ENCODE measurements at places on chromosomes 12 and 14.

GRCh38 chr12:34598352-34598827 lies 576.1 kb downstream of the ALG10 start:
- no peak for DNase-seq

DNA sequence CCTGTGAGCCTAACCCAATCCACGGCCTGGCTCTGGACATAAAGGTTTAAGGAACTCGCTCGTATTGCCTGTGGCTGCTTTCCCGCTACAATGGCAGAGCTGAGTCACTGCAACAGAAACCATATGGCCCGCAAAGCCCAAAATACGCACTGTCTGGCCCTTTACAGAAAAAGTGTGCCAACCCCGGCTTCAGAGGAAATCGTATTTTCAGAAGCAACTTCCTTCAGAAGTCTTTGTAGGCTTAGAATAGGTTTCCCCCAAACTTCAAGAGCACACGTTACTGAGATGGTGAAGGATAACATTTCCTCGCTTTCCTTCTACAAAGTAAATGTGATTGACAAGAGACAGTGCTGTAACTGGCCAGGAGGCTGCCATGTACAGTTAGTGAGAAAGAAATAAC lies 34.8 kb upstream of the TESC start:
- DNase-seq, result peak; percentile 53

DNA sequence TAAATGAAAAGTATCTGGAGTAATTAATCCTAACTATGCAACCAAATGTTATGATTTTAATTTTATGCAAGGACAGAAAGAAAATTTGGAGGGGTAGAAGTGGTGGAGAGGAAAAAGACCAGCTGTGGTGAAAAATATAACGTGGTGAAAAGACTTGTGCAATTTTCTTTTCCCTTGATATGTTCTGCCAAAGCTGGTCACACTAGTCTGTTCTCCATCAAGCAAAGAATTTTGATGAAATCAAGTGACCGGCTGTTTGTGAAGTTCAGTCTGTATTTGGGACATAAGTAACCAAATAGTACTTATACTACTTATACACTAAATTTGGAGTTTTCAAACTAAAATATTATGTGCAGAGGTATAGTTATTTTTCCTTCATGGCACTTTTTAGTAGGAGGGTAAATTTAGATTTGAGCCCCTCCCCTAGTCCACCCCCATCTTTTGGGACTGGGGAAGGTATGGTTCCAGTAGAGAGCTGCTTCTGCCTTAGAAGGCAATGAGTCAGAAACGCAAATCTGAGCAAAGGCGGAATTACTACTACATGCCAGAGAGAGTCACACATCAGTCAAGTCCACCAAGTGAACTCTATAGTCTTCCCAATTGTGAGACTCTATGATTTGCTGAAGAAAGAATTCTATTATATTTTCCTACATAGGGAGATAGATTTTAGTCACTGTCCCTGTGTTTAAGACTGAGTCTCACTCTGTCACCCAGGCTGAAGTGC lies 229.7 kb downstream of the SLC25A21 start:
- DNase-seq, result no peak

GRCh38 chr12:27493260-27493940 lies 30.6 kb upstream of the PPFIBP1 start:
- DNase-seq, result no peak

DNA sequence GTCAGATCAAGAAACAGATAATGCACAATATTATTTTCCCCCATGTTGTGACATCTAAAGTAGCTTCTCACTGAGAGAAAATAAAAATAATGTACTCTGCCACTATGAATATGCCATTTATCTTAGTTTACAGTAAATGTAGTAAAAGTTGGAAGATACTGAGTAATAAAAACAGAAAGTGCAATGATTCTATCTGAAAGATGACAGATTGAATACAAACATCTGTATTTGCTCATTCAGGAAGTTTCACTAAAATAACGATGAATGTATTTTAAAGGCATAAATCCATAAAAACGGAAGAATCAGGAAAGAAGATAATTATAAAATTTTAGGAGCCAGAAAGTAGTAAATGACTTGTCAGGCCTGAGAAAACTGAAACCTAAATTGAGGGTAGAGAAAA lies 18.2 kb downstream of the SLC35F4 start:
- DNase-seq, result no peak

DNA sequence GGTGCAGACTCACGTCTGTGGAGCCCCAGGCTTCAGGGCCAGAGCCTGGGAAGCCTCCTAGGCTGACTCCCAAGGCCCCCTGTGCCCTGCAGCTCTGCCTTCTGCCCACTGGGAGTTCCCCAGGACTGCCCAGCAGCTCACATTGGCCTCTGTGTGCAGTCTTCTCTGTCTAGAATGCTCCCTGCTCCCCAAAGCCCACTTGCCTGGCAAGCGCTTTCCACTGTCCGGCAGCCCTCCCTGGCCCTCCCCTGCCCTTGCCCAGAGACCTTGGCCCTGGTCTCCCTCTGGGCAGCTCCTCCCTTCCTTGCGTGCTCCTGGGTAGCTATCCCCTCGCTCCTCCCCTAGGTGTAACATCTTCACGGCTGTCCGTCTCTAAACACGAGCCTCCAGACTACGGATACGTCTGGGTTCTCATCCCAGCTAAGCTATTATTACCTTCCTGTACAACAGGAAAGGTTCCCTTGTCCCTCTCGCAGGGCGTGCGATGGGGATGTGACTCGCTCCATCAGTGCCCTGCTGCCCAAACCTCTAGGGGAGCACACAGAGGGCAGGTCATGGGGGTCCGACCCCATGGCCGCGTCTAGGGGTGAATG lies 325.5 kb upstream of the RTL1 start:
- no peak for DNase-seq

DNA sequence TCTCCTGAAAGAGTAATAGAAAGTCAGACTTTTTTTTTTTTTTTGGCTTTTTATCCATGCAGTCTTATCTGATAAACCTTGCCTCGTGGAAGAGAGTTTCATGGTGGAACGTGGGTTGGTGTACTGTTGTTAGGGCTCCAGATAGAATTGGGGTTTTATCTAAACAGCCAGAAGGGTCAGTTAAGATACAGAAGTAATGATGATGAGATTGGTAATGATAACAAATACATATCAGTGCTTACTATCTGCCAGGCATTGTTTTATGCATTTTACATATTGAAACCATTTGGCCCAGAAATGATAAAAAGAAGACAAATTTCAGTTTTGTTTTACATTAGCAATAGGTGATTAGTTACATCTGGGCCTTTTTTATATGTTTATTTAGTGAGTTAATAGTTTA lies 372.8 kb upstream of the PRICKLE1 start:
- no peak for DNase-seq

- DNase-seq, result no peak
Measured at GRCh38 chr14:68520637-68521556, 272.0 kb downstream of the ZFP36L1 start.

DNA sequence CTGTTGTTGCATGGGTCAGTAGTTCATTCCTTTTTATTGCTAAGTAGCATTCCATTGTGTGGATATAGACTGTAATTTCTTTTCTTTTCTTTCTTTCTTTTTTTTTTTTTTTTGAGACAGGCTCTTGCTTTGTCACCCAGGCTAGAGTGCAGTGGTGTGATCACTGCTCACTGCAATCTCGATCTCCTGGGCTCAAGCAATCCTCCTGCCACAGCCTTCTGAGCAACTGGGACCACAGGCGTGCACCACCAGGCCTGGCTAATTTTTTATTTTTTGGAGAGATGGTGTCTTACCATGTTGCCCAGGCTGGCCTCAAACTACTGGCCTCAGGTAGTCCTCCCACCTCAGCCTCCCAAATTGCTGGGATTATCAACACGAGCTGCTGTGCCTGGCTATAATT lies 5.2 kb downstream of the ATP6V0A2 start:
- DNase-seq, result no peak

DNA sequence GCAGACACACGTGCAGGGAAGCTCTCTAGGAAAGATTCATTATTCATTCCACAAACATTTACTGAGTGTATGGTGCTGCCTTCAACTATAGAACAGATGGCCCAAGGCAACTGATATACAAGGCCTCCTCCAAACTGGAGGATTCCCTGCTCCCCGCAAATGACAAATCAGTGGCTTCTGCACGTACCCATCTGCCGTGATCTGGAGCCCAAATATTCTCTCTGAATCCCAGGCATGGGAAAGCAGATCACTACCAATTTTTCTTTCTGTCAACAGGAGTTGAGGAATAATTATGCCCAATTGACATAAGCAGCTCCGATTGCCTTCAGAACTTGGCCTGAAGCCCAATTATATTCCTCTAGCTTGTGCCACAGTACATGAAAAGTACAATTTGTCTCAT lies 174.2 kb upstream of the CCDC196 start:
- DNase-seq, result no peak

- DNase-seq, result peak; percentile 54
Measured at GRCh38 chr12:52121824-52122539, 42.5 kb downstream of the SMIM41 start.
